ENCODE measurements at places on chromosomes 4 and X.

DNA sequence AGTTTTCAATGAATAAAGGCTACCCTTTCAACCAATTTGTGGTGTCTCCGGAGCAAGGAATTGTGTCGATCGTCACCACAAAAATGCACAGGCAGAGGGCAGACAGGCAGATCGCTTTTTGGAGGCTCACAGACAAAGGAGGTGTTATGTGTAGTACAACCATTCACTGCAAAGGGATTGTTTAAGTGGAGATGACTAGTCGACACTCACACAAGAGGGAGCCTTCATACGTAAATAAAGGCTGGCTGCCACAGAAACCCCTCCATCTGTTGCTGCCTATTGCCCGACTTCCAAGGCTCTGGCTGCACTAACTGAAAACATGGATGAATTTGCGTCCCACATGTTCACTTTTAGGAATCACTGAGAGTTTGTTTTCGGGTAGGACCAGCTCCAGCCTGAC, 281.1 kb downstream of the NKX6-1 start:
- DNase-seq: no peak

GRCh38 chr4:99091216-99091575, 2.6 kb upstream of the ADH5 start:
- no peak for DNase-seq

DNA sequence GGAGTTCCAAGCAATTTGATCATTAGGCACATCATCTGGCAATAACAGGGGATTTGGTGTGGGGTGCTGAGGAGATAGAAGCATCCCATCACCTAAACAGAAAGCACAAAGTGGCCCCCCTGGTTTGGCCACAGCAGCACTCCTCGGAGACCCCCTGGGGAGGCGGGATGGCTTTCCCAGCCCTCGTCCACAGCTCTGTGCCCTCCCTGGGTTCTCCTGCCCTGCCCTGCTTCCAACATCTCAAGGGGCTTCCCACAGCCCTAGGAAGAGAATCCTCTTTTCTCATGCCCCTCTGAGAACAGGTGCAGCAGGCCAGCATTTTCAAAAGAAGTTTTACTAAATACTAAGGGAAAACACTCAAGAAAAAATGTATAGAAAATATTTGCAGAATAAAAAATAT, 12.8 kb downstream of the ATP5ME start:
- no peak for DNase-seq

DNA sequence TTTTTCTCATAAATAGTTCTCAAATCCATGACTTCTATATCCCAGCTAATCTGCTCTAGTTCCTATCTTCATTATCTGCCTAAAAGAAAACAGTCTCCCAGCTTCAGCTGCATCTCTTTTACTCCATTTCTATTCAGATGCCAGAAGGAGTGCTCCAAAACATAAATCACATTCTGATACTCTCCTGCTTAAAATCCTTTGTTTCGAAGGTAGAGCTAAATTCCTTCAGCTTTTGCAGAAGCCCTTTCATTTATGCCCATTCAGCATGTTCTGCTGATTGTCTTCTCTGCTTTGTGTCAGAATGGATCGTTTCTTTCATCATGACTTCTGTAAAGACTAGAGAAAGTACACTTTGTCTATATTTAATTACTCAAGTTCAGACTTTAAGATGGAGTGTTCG, 440.1 kb upstream of the SMIM31 start:
- DNase-seq: no peak

DNA sequence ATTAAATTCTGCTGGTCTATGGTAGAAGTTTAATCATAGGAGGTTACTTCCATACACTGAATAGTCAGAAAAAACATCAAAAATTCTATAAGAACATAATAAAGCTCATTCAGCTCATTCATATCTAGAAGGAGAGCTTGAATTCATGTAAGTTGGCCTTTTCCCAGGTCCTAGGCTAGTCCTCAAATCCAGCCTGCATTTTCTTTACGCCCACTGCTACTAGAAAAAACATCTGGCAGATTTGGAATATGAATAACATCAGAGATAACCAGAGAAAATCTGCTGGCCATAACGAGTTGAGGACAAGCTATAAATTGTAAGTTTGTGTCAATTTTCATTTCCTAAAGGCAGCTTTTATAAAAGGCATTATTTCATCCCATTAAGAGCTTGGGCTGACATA, 95.5 kb downstream of the MXRA5 start:
- DNase-seq: no peak

DNA sequence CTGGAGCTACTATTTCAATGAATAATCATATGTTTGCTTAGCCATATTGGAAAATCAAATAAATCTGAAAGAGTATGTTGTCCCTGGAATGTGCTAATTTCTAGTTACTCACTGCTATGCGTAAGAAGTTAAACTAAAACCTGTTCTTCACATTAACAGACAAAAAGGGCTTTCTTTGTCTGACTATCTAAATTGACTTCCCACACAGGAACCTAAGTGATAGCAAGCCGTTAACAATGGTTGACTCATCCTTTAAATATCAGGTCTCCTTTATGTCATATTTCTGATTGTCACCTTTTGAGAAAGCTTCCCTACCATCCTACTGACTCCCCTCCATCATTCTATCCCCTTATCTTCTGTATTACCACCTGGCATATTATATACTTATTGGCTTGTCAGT, 81.4 kb downstream of the AMELX start:
- DNase-seq: no peak

DNA sequence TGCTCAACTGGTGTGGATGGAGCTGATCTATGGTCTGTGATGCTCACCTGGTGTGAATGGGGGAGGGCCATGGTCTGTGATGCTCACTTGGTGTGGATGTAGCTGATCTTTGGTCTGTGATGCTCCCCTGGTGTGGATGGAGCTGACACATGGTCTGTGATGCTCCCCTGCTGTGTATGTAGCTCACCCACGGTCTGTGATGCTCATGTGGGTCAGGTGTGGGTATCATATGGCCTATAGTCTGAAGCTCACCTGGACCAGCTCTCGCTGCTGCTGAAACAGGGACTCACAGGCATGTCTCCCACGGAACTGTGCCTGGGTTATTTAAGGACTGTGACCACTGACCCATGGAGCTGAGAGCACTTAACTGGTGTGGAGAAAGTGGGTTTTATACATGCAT, 109.7 kb downstream of the CRLF2 start:
- DNase-seq: no peak

- no peak for DNase-seq
Measured at GRCh38 chr4:130197946-130198345, 1102.0 kb downstream of the C4orf33 start.

GRCh38 chr4:94346541-94346940, 3.9 kb upstream of the HPGDS start:
- DNase-seq: no peak

DNA sequence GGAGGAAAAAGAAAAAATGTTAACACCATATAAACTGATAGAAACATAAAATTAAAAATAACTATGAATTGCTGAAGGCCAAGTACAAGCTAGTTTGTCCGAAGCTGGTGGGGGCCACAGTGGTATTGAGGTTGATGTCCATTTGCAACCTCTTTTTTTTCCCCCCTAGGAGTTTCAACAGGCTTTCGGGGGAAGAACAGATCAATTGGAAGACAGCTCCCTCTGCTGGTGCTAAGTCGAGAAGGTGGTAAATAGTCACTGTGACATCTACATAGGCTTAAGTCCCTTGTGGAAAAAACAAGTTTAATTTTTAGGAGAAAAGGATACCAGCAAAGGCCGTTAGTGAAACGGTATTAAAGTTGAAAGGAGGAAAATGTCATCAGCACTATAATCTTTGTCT, 115.7 kb upstream of the ZXDA start:
- peak; percentile 30 for DNase-seq

DNA sequence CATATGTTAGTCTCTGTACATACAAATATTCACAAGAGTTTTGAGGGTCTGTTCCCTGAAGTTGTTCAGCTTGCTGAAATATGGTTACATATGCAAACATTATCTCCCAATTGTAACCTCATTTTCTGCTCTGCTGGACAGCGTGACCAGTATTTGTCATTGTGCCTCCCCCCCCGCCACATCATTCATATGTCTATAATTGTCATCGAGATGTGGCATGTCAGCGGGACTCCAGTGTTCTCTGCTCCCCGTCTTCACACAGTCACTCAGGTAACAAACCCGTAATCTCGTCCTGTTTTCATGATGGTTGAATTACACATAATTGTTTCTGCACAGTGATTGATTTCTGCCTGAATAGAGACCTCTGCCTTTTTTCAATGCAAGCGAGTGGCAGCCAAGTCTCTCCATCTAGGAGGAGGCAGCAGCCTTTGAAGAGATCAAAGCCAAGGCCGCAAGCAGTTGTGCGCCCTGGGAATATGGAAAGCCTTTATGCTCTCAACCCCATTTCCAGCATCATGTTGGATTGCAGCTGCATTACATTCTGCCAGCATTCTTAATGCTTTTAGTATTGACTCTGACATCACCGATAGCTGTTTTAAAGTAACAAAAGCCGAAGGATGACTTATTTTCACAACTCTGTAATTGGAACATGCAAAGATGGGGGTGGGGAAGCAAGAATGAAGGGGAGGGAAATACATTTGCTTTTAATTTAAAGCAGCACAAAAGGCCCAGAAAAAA, 27.4 kb downstream of the LEF1 start:
- no peak for DNase-seq

GRCh38 chr4:152689615-152690501, 10.1 kb upstream of the TMEM154 start:
- no peak for DNase-seq

DNA sequence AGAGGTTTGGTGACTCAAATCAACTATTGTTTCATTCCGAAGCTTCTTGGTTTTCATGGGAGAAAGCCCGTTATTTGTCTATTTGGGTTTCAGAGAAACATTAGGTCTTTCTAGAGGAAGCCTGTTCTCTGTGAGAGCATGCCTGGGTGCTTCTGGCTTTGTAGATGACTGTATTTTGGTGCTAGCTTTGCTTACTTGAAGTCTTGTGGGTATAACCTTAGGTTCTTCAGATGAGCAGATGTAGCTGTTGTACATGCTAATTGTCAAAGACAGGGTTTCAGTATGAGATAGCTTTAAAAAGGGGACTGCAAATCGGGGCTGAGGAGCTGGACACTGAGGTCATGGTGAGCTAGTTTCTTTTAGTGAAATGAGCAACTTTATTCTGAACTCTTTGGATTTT, 7.9 kb upstream of the STOX2 start:
- DNase-seq: no peak

DNA sequence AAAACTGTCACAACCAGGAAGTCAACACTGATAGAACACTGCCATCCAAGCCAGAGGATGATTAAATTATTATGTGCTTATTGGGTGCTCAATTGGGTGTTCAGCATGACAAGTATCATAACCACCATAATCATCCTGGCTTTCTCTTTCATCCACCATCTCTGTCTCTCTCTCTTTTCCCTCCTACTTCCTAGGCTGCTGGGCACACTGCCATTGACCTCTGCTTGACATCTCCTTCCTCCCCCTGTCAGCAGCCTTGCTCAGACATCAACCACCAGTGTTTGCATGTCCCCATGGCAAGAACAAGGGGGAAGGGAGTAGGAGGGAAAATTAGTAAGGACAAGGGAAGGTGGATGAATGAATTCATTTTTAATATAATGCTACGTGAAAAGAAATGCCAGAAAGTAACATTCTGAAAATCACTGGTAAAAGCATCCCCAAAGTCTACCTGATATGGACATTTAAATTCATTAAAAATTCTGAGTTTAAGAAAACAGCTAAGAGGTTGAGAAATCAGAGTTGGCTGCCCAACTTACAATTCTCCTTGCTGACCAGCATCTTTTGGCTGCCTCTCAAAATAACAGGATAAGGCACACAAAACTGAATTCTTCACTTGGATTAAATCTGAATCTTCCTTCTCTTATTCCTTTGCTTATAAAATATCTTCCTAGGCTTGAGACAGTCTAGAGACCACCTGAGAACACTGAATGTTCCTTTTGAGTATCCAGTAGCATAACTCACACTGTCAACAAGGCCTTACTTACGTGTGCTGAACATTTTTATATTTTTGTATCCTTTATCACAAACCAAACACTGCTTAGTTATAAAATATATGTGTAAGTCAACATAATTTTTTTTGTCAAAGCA, 48.5 kb downstream of the SNCA start:
- DNase-seq: no peak

GRCh38 chrX:48702716-48703115, 6.2 kb downstream of the SUV39H1 start:
- no peak for DNase-seq

- DNase-seq: no peak
Measured at GRCh38 chr4:30866907-30867306, 146.7 kb downstream of the PCDH7 start.

DNA sequence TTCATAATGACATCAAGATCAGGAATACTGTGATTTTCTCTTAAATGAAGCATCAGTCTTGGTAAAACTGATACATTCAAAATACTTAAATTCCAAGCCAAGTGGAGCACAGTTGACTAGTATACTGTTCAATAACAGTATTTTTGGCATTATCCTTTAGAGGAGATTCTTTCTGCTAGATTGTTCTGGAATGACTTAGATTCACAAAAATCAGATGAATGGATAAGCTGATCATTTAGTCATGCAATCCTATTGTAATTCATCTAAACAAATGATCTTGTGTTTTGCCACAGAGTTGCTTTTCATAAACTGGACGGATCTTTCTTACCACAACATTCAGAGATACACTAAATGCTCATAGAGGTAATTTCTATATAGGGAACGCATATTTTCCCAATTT, 232.0 kb downstream of the CXXC4 start:
- DNase-seq: no peak

DNA sequence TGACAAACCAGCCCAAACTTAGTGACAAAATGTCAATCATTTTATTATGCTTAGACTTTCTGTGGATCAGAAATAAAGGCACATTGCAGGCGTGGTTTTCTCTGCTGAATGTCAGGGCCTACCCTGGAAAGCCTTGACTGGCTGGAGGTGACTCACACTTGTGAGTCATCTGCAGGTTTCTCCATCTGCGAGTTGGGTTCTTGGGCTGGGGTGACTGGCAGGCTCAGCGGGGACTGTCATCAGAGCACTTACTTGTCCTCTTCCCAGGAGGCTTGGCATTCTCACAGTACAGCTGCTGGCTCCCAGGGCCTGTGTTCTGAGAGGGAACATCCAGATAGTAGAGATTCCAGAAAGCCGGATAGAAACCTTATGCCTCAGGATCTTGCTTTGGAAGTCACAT, 153.8 kb upstream of the AGA start:
- no peak for DNase-seq

DNA sequence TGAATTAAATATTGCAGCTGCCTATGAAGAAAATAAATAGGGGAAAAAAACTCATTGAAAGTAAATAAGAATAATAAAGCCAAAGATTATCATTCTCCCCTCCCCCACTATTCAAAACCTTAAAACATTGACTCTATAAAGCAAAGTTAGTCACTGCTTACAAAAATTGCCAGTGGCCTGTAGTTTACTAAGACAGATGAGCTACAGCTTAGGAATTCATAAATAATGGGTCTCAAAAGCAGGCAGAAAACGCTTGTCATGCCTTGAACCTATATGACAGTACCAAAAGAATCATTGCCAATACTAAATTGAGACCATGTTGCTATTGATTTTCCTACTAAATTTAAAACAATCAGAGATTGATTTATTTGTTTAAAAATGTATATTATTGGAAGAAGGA, 78.9 kb downstream of the SLC10A7 start:
- no peak for DNase-seq

DNA sequence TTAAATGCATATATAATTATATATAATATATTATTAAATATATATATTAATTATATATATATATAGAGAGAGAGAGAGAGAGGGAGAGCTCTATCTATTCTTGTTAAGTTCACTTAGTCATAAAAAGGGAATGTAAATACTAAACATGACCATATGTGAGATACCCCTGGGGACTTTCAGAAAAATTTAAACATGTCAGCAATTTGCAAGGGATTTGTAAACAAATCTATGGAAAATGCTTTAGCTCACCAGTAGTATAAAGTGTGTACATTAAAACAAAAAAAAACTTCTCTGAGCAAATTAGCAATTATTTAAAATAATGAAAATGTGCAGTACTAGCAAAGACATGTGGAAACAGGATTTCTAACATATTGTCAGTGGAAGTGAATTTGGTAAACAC, 1755.5 kb downstream of the PCDH19 start:
- DNase-seq: no peak

Measured in central memory CD4-positive, alpha-beta T cell (primary cell).